ENCODE measurements at places on chromosomes 3 and 15.

- DNase-seq, result peak; percentile 97
These were observed 6.5 kb upstream of the TNK2 start for GRCh38 chr3:195914648-195915473.

DNA sequence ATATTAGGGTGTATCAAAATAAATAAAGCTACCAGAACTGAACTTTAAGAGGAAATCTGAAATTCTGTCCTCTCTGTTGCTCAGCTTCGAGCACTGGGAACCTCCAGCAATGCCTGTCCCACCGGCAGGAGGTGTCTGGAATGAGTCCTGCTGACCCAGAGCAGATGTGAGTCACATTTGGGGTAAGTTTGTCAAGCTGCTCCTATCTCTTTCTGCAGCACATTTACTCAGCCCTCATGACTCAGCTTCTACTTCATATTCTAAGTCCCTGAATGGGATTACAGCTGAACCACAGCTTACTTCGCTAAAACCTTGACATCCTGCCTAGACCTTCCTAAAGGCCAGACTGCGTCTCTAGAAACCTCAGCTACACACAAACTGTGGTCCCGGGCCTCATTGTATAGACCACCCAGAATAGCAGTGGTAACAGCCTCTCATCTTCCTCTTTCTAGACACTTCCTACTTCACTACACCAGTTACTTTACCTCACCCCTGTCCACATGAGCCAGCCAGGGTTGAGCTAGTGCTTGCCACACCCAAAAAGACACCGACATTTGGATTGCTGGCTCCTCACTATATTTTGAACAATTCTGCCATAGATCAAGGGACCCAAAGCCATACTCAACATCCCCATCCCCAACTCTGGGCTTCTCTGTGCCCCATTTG lies 109.6 kb upstream of the TMCO5A start:
- DNase-seq, result peak; percentile 85

GRCh38 chr15:72889545-72889944 lies 106.0 kb upstream of the ADPGK start:
- DNase-seq, result no peak

- no peak for DNase-seq
These were observed 478.8 kb downstream of the EPHA3 start for GRCh38 chr3:89586256-89586655.

DNA sequence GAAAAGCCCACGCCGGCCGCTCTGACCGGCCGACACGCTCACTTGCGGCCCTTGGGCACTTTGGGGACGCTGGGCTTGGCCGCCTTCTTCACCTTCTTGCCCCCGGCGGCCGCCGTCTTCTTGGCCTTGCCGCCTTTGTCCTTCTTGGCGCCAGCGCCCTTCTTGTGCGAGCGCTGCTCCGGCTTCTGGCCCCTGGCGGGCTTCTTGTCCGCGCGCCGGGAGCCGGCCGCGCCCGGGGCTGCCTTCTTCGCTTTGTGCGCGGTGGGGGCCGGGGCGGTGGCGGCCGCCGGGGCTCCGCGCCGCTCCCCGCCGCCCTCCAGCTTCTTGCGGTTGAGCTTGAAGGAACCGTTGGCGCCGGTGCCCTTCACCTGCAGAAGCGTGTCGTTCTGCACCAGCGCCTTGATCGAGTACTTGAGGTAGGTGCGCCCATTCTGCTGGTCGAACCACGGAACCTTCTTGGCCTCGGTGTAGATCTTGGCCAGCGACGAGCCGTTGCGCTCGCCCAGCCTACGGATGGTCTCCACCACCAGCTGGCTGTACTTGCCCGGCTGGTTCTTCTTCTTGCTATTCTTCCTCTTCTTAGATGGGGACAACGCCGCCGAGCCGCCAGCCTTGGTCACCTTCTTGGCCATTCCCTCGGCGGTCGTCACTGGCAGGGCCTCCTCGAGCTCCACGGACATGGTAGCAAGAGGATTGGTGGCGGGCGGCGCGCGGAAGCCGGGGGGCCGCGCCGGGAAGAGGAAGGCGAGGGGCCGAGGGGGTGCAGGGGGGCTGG lies 36.7 kb downstream of the HMCES start:
- peak; percentile 61 for DNase-seq

DNA sequence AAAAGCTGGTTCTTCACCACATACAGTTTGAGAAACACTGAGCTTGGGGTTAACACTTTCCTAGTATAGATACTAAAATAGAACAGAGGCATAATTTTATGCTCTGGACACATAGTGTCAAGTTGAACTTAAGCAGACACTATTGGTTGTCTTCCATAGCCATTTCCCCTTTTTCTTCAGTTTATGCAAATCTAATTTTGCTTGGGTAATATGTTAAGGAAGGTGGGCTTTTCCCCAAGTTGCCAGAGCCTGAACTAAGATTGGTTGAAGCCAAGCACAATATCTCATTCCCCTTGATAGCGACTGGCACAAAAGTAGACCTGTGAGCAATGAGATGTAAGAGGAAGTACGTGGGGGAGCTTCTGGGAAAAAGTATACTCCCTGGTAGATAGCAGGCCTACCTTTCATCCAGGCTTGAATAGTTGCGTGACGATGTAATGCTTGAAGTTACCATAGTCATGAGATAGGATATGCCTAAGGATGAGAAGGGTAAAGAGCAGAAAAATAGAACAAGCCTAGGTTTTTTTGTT lies 4.5 kb upstream of the POPDC2 start:
- no peak for DNase-seq

- DNase-seq, result no peak
These were observed 83.1 kb downstream of the GAP43 start for GRCh38 chr3:115706311-115706829.

GRCh38 chr3:102141928-102142239 lies 292.6 kb downstream of the NFKBIZ start:
- DNase-seq, result no peak

DNA sequence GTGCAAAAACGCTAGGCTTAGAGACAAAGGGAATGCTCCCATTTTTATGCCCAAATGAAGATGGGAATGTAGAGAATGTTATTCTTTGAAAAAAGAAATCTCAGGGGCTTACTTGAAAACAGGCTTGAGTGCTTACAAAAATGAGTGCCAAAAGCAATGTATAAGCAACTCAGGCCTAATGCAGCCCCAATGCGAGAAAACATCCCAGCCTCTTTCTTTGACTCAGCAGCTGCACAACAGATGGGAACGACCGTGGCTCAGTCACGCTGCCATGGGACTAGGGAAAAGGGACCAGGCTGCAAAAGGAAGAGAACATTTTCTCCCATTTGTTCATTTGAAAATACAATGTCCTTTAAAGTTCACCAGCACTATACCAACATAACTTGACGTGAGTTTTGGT lies 246.4 kb upstream of the LRIG1 start:
- DNase-seq, result no peak

- no peak for DNase-seq
These were observed 1029.2 kb downstream of the EPHA3 start for GRCh38 chr3:90136456-90137191.

- no peak for DNase-seq
These were observed 18.2 kb upstream of the FHIT start for GRCh38 chr3:61269435-61269834.

- DNase-seq, result no peak
These were observed 31.5 kb downstream of the NGLY1 start for GRCh38 chr3:25751725-25752124.

GRCh38 chr15:69537901-69538300 lies 85.3 kb downstream of the RPLP1 start:
- DNase-seq, result no peak

DNA sequence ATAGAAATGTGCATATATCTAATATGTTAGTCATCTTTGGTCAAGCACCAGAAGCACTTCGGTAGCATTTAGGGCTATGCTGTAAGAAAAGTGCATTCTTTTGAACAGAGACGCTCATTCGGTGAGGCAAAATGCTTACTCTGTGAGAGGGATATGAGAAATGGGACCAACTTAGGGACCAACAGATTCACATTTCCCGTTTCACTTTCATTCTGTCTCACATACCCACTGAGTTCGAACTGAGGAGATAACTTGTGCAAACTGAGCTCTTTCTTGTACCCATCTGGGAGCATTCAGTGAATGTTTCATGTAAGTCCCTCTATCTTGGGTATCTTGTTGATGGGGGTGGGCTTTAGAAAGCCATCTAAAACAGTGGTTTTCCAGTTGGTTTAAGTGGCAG lies 135.3 kb downstream of the FEZF2 start:
- DNase-seq, result no peak

DNA sequence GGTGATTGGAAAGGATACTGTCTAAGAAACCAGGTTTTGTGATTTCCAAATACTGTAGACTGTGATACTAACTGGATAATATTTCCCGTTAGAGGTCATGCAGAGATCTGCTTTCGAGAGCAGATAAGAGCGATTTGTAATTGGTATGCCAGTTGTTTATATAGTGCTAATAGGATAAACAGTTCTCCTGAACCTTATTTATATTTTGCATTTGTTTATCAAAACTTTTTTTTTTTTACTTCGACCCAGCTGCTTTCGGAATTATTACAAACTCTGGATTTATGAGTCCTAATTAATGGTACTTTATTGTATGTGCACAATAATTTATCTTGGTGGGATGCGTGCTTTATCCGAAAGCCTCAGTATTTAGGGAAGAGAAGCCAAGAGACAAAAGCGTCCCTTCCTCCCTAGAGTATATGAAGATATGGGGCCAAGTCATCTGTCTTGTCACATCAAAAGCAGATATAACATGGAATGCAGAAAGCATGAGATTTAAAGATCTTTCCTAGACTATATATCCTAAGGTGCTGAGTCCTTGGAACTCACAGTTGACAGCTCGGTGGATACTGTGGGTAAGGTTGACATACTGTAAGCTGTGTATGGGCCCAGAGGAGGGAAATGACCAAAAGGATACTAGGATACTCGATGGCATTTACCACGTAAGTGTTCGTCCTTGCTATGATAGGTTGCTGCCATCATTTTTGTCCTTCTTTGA lies 62.2 kb downstream of the SMAD6 start:
- no peak for DNase-seq

- DNase-seq, result no peak
These were observed 102.5 kb downstream of the RPLP1 start for GRCh38 chr15:69555080-69555479.

DNA sequence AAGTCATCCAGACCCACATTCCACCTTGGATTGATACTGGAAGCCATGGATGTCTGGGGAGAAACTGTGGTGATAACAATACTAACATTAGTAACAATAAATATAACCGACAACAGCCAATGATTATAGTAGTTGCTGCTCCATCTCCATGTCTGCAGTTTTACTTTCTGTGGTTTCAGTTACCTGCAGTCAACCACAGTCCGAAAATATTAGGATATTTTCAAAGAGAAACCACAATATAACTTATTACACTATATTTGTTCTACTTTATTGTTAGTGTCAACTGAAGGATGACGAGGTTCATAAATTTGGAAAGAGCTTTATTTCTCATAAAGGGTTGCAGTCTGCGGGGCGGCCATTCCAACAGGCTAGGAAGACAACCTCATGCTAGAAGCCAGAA lies 2.6 kb upstream of the NSMCE3 start:
- DNase-seq, result no peak

DNA sequence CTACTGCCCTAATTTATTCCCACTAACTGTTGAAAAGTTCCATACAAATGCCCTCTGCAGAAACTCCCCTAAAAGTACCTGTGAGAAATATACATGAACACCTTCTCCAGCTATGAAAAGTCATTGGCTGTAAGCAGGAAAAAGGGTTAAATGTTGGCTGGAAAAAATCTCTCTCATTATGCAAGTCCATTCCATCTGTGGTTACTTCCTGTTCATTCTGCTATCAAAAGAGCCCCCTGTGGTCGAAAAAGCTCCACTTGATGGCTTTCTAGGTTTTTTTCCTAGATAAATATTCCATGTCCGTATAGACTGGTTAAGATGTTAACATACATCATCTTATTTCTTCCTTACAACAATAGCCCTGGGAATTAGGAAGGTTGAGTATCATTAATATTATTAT lies 56.2 kb upstream of the AKAP13 start:
- DNase-seq, result no peak

DNA sequence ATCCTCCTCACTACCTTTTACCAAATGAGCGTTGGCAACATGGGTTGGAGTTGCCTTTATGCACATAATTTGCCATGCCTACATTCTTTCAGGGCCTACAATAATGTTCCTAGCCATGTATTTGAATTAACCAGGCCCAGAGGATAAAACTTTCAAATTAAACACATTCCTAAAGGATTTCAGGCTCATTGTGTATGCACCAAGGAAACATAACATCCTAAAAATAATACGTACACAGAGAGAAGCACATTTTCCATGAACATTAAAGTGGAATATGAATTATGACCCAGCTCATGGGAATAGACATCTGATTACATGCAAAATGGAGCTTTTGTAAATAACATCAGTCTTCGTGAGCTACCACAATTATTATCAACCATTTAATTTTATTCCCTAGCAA lies 203.3 kb downstream of the RORA start:
- DNase-seq, result peak; percentile 12

DNA sequence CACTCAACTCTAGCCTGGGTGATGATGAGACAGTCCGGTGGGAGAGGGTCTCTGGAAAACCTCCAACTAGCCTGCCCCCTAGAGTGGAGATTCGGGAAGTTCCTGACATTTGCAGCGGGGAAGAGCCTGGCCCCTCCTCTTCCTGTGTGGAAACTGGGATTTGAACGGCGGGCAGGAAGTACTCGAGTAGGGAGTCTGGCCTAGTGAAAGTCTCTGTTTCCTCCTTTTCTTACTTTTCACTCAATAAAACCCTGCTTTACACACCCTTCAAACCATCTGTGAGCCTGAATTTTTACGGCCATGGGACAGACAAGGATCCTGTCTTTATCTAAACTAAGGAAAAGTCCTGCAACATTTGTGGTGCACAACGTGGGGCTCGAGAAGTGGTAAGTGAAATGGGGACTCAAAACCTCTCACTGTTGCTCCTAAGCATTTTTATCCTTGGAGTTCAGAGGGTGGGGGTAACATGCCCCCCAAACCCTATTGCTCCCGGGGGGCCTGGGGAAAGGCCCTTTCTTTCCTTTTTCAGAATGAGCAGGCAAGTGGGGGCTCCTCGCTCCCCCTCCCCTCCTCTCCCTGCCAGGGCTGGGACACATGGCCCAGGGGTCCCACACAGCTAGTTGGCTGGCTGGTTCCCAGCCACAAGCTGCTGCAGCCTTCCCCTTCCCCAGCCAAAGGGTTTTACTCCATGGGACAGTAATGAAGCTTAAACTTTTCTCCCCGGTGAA lies 224.7 kb upstream of the GBE1 start:
- DNase-seq, result no peak

DNA sequence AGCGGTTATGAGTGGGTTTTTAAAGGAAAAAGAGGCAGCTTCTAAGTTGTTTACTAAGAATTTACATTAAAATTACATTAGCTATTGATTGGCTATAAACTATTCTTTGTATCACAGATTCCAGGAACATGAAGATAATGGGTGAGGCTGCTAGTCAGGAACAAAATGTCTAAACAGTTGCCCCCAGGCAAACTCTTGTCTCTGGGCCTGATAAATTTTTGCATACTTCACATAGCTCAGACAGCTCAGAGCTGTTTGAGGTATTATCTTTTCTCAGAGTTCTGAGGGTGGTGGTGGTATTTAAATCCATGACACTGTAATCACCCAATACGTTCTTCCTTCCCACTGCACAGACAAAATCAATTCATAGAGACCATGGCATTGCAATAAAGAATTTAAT lies 2.1 kb upstream of the HACD2 start:
- no peak for DNase-seq

- DNase-seq, result no peak
These were observed 142.5 kb upstream of the UBE2E1 start for GRCh38 chr3:23663246-23663645.
